ENCODE measurements at places on chromosomes 13 and 19. TPM values are rescaled to one million over a fixed set of nuclear protein-coding genes. Genes with fewer than 3 reads are reported as not detected.

IRGC gene
- not detected for total RNA-seq

RASGRP4 gene
- not detected for total RNA-seq

THSD1 gene
- total RNA-seq, result 14.3 TPM

GPR4 gene
- total RNA-seq, result under 0.01 TPM

FLT3 gene
- not detected for total RNA-seq

ZNF709 gene
- total RNA-seq, result 1.8 TPM
